Renal pelvis (tissue), 12 donors: ENCODE measurements at places on chromosomes 6 and 20.

- DNase-seq: no peak
Observed at GRCh38 chr6:97175806-97176205, 107.2 kb downstream of the MMS22L start.

DNA sequence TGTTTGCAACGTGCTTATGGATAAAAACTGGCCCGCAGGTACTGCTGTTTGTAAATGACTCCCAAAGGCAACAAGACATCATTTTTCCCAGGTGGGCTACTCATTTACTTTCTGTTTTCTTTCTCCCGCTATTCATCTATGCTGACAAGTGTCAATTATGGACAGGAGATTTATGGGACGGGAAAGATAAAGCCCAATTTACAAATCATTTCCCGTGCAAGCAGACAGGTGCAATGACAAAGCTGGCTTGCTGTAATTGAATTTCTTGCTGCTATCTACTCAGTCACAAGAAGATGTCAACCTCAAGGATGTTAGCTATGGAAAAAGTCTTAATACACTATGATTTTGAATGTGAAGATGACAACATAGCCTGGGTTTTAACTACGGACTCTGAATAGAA, 125.5 kb downstream of the EPHA7 start:
- no peak for DNase-seq

- DNase-seq: no peak
Observed at GRCh38 chr6:24859132-24859531, 60.4 kb upstream of the ARMH2 start.

DNA sequence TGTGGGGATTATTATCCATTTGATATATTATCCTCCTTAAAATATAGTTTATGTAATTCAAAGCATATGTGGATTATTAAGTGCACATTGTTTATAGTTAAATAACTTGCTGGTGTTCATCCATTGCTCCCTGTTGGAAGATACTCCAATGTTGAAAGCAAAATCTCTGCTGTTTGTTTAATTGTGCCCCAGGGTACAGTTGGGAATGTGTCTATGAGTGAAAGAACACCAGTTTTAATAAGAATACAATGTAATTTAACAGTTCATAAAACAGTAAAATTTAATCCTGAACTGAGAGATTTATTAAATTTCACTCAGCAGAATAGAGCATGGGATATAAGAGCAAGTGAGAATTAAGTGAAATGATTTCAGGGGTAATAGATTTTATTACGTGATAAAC, 364.9 kb downstream of the GRIK2 start:
- no peak for DNase-seq

- DNase-seq: no peak
Observed at GRCh38 chr20:23060629-23061028, 11.2 kb upstream of the THBD start.

GRCh38 chr6:44117397-44118128, 9.7 kb downstream of the MRPL14 start:
- no peak for DNase-seq
